Uterus (tissue), 4 donors: ENCODE measurements at places on chromosomes 11 and 22.

DNA sequence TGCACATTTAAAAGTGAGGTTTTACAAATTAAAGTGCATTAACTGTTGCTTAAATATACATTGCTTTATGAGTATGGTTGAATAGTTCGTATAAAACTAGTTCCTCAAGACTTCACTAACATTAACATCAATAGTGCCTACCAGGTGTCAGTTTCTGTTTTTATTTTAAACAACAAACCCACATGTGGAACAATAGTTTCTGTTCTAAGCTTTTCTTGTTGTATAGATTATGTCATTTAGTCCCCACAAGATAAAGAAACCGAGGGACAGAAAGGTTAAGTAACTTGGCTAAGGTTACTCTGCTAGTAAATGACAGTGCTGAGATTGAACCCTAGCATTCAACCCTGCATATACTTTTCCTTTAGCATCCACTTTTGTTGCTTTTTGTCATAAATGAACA lies 41.4 kb upstream of the ST14 start:
- no peak overlapping the region for H3K27ac ChIP-seq
- no peaks in the 10 kb centered on the region for H3K36me3 ChIP-seq
- DNase-seq = no peak
- no peaks in the 10 kb centered on the region for H3K4me1 ChIP-seq

GRCh38 chr11:35066783-35067423 lies 72.1 kb upstream of the CD44 start:
- H3K27me3 ChIP-seq = no peaks in the 10 kb centered on the region
- no peaks in the 10 kb centered on the region for H3K36me3 ChIP-seq
- no peak for DNase-seq
- H3K4me3 ChIP-seq = no peak overlapping the region
- H3K27ac ChIP-seq = peak overlapping the region; percentile 85

DNA sequence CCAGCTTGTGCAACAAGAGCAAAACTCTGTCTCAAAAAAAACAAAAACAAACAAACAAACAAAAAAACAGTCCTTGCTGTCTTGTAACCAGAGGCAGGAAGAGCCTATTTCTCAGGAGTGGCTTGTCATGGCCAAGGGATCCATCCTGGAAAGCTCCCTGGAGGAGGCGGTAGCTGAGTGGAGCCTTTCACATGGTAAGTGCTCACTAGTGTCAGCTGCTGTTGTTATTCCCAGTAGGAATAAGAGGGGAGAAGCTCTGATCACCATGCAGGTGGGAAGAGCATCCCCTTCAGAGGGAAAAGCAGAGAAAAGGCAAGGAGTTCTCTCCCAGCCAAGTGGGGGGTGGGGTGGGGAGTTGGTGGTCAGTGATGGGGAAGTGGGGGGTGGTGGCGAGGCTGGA lies 54.6 kb upstream of the WNT7B start:
- no peaks in the 10 kb centered on the region for H3K36me3 ChIP-seq
- H3K27ac ChIP-seq = no peak overlapping the region
- H3K27me3 ChIP-seq = no peaks in the 10 kb centered on the region
- no peak for DNase-seq

DNA sequence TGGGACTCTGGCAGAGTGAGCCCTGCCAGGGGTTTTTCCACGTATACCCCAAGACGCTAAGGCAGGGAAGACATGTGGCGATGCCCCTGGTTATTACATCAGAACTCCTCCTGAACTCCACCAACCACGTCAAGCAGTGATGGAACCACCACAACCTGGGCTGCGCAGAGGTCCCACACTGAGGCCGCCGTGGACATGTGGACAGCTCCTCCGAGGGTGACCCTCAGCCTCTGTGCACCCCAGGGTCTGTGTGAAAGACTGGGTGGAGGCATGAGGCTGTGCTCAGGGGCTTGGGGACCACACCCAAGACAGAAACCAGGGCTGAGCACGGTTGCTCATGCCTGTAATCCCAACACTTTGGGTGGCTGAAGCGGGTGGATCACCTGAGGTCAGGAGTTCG lies 52.2 kb downstream of the TRMU start:
- no peak for DNase-seq
- H3K4me1 ChIP-seq = no peaks in the 10 kb centered on the region
- no peak overlapping the region for H3K27ac ChIP-seq
- no peaks in the 10 kb centered on the region for H3K27me3 ChIP-seq
- H3K36me3 ChIP-seq = no peaks in the 10 kb centered on the region
